ENCODE measurements at places on chromosomes 4 and X.

- DNase-seq, result no peak
These were observed 15.5 kb upstream of the RBBP7 start for GRCh38 chrX:16885628-16886027.

DNA sequence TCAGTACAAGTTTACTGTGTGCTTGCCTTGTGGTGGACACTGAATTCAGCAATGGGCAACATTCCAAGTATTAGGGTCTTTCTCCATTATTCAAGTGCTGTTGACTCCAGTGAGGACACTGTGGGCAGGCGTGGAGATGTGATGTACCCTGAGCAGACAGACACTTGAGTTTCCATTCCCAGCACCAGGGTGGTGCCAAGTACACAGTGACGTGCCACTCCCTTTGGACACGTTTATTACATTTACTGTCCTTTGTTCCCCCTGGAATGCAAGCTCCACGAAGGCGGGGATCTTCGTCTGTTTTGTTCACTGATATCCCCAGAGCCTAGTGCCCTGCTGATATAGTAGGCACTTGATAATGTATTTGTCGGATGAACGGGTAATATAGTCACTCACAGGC, 130.6 kb upstream of the STX18 start:
- DNase-seq, result no peak

GRCh38 chr4:141469392-141469791, 167.0 kb upstream of the IL15 start:
- no peak for DNase-seq

GRCh38 chr4:143986180-143986579, 33.0 kb downstream of the GYPB start:
- DNase-seq, result no peak

- DNase-seq, result no peak
These were observed 82.4 kb upstream of the PACRGL start for GRCh38 chr4:20617678-20618396.

- DNase-seq, result no peak
These were observed 45.9 kb upstream of the VEGFD start for GRCh38 chrX:15430076-15430475.

DNA sequence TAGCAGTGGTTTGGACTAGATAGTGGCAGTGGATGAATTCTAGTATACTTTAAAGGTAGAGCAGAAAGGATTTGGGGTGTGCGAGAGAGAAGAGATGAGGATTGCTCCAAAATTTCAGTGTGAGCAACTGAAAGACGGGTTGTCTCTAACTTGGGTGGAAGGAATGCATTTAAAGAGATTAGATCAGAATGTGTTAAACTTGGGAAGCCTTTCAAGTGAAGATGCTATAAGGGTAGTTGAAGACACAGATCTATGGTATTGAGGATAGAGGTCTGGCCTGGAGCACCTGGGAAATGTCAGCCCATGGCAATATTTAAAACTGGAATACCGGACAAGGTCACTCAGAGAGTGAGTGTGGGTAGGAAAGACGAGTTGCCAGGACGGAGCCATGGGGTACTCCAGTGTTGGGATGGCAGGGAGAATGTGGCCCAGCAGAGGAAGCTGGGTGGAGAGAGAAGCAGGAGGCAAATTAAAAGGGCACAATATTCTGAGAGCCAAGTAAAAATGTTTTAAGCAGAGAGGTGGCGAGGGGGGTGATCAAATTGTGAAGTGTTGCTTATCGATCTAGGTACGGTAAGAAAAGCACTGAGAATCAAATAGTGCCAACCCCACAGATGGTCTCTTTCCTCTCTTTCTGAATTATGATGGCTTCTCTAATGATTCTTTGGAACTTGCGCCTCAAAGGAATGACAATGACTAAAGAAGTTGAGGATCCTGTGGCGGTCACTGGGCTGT, 50.5 kb downstream of the ENOPH1 start:
- DNase-seq, result no peak

DNA sequence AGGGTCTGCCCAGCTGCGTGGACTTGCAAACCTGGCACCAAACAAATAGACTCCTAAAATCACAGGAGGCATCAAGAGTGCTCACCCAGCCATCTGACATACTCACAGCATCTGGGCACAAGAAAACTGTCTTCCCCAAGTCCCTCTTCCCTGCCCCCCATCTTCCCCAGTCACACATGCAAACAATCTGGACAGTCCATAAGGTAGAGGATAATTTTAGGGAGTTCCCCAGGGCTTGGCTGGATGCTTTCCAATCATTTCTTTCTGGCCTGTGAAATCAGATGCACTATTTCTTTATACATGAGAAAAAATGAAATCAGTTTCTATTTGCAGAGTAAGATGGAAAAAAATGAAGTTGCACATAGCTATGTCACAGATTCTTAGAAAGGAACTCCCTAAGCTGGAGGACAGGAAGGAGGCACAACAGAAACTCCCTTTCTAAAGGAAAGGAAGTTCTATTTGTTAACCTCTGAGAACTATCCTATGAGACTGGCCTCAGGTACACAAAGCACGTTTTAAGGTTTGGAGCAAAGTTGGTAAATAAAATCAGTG, 342.3 kb downstream of the HNRNPD start:
- DNase-seq, result no peak

DNA sequence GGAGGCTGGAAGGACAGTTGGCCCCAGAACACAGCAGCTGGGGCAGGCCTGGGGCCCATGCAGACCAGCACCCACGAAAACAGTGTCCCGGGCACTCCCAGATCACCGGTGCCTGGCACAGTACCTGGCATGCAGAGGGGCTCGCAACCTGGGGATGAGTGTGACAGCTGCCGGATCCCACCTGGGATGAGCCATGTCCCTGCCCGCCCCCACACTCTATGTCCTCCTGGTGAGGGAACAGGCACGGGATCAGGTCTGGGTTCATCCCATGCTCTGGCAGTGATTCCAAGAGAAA, 22.8 kb upstream of the PPP2R2C start:
- no peak for DNase-seq

GRCh38 chrX:29024871-29025270, 437.6 kb downstream of the IL1RAPL1 start:
- no peak for DNase-seq

GRCh38 chr4:10084651-10085358, 31.8 kb downstream of the WDR1 start:
- no peak for DNase-seq

- DNase-seq, result no peak
These were observed 16.5 kb downstream of the ADH6 start for GRCh38 chr4:99202536-99202935.

- DNase-seq, result no peak
These were observed 39.2 kb downstream of the RAB40AL start for GRCh38 chrX:102976286-102976685.

DNA sequence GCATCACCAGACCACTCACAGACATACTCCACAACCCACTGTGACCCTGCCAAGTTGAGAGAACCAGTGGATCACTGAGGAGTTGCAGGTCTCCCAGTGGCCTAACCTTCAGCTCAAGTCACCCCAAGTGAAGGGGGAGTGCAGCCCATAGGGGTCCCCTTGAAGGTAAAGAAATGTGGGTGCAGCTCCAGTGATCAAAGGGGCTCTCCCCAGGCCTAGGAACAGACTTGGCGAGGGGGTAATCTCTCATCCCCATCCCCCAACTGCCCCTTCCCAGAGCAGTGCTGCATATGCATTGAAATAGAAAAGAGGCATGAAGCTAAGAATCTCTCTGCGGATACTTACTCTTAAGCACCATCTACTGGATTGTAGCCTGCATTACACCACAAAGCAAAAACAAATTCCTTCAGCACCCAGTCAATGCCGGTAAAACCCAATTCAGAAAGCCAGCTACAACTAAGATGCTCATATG, 27.0 kb downstream of the MAGEE1 start:
- no peak for DNase-seq

DNA sequence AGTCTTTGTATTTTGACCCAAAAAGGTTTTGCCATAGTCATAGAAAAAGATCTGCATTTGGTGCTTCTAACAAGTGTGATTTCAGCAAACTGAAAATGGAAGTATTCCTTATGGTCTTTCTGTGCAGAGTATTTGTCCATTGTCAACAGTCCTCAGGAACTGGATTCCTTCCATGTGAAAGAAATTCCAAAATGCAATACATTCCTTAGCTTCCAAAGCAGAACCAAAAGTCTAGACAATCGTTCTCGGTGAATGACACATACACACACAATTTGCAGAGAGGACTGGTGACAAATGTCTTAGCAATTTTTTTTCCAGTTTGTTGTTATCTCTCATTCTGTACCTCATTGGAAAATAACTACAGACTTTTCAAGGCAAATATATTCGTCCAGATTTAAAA, 562.2 kb upstream of the SLIT2 start:
- no peak for DNase-seq

GRCh38 chr4:174365018-174365587, 81.4 kb downstream of the CEP44 start:
- DNase-seq, result no peak

DNA sequence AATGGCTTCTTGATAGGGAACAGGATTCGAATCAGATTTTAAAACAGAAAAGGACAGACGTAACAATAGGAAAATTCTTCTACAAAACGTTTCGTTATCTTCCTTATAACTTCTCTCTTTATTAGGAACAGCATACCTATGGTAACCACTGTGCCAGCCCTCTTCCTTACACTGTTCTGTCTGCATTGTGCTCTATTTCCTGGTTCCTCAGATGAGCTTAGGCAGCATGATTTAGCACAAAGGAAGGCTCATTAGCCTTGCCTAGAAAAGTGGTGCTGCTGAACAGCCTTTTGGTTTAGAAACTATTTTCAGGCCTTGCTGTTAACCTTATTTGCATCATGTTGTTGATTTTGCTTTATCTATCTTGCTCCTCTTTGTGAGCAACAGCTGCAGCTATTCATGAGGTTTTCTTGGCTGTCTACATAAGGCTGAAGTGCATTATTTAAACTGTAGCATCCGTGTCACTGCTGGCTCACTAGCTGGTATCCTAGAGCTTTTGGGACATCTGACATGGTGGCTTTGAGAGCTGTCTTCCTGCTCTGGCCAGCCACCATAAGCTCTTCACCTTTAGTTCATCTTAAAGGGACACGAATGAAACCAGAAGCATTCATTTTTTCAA, 69.9 kb upstream of the NRK start:
- DNase-seq, result no peak

- DNase-seq, result no peak
These were observed 97.1 kb downstream of the MGST2 start for GRCh38 chr4:139762720-139763119.

DNA sequence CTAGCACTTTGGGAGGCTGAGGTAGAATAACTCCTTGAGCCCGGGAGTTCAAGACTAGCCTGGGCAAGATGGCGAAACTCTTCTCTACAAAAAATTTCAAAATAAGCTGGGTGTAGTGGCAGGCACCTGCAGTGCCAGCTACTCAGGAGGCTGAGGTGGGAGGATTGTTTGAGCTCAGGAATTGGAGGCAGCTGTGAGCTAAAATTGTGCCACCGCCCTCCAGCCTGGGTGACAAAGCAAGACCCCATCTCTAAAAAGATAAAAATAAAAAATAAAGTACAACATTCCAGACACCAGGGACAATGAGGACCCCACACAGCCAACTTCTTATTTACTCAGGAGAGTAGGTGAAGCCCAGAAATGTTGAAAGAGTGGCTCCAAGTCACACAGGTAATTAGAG, 53.0 kb downstream of the APBB2 start:
- no peak for DNase-seq

- no peak for DNase-seq
These were observed 9.0 kb upstream of the IGFBP7 start for GRCh38 chr4:57119054-57119651.

DNA sequence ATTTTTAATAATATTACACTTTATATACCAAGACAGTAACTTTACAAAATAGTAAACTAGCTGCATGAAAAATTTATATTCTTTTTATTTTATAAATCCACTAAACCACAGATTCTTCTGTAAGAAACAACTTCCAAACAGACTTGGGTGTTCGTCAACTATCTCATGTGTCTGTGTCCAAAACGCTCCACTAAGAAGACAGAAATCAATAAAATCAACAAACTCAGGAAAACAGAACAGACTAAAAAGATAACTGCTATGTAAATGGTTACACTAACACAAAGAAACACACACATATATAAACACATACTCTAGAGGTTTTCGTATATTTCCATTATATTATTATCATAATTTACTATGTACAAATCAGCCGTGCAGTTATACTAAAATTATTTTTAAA, 158.4 kb downstream of the PPP3CA start:
- no peak for DNase-seq

DNA sequence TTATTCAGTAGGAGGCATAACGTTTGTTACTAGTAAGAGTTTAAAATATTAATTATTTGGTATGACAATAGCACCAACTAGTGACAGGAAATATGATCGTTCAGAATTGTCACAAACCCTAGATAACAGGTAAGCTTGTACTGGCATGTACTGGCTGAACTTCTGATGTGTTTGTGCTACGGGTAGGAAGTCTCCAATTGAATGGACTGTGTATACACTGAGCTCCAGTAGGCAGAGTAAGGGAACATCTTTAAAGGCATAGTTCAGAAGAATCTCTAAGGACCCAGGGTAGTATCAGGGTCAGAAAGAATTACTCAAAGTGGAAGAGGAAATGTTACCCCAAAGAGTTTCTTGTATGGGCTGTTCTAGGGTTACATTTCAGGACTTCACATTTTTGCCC, 230.4 kb downstream of the EDA2R start:
- DNase-seq, result no peak

GRCh38 chr4:30028826-30029225, 691.3 kb upstream of the PCDH7 start:
- DNase-seq, result no peak

DNA sequence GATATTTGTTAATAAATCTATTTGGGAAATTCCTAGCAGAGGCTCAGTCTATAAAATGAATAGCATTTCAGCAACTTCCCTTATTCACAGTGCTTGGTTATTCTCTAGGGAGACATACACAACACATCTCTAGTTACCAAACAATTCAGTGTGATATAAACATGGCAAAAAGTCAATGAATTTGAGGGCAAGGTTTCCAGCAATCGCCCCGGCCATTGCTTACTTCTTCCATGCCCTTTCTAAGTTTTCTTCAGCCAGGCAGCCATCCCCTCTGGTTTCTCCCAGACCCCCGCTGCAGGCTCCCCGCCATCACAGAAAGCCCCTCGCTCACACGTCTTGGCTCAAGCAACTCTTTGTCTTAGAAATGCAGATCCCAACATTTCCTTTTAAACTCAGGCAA, 4.4 kb downstream of the TLR7 start:
- no peak for DNase-seq

DNA sequence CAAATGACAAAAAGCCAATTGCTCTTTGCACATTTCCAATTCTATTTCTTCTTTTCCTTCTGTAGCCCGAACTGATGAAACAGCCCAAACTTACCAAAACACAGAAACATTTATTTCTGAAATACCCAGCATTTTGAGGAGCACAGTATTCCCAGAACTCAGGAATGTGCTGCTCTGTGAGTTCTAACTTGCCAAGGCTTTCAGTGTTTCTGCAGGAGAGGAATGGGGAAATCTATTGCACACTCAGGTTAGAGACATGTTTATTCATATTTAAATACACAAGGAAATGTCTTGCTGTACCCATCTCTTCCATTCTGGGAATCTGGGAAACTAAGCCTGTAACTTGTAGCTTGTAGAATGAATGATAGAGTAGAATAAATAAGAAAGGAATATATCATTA, 10.7 kb downstream of the TMPRSS11D start:
- no peak for DNase-seq

GRCh38 chrX:18491587-18492340, 66.4 kb downstream of the CDKL5 start:
- no peak for DNase-seq

All from activated gamma-delta T cell (primary cell).